Activated naive CD4-positive, alpha-beta T cell (primary cell): ENCODE measurements at places on chromosomes 2 and 18.

DNA sequence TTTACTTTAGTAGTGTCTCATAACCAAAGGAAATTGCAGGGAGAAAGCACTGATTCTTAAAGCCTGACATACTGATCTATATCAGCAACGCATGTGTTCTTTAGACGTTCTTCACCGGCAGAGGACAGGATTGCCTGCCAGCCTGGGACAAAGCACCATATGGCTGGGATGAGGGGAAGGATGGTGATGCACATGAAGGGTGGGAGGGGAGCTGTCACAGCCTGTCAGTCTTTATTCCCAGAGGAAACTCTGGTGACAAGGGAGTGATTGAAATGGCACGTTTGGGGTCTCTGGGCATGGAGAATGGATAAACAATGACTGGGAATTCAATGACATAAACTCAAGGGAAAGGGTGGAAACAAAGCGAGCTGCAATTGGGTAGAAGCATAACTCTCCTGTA is 808.1 kb downstream of the DCC start:
- no peak for DNase-seq

GRCh38 chr2:227377467-227378351 is 1.4 kb downstream of the TM4SF20 start:
- no peak for DNase-seq

GRCh38 chr2:60998628-60999545 is 18.6 kb upstream of the PEX13 start:
- DNase-seq: no peak

GRCh38 chr2:37232131-37232933 is 874 bp downstream of the NDUFAF7 start:
- no peak for DNase-seq

DNA sequence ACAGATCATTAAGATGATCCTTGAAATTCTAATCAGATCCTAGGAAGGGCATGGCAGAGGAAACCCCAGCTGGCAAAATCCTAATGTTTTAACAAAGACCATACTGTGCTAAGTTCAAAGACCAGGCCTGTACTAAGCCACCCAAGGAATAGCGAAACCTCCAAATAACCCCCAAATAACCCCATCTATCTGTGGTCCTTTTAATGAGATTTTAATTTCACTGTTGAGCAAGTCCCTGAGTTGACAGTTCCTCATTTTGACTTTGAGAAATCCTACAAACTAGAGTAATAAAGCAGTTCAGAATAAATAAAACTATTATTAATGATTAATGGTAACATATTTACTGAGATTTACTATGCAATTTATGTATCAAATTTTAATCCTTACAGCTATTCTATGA is 259.8 kb downstream of the STK39 start:
- DNase-seq: no peak

DNA sequence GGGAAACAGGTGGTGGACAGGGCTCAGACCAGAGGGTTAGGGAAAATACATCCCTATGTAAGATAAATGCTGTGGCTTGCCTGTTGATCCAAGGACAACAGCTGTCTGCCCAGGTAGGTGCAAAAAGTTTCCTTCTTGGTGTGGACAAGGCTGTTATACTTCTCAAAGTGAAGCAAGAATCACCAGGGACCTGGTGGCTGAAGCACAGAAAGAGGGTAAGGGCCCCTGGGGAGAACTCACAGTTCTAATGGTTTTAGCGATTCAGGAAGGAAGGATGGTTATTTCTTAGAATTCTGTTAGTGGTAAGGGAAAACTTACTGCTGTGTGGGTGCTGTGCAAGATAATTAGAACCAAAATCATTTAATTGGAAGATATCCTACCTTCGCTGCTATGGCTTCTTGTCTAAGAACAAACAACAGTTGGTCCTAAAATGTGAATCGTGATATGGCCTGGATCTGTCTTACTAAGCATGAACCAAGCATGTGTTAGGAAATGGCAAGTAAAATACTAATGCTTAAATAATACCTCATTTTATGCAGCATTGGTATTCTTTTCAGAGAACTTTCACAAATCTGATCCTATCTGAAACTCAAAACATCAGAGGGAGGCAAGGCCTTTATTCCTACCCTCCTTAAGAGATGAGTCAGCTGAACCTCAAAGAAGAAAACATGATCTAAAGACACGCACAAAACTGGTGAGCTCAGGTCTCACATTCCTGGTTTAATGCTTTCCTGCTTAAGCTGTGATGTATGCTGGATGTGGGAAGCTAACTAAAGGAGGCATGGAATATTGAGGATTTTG is 159.2 kb upstream of the THUMPD2 start:
- no peak for DNase-seq

- DNase-seq: no peak
Measured at GRCh38 chr2:71235930-71236587, 9.2 kb upstream of the PAIP2B start.

DNA sequence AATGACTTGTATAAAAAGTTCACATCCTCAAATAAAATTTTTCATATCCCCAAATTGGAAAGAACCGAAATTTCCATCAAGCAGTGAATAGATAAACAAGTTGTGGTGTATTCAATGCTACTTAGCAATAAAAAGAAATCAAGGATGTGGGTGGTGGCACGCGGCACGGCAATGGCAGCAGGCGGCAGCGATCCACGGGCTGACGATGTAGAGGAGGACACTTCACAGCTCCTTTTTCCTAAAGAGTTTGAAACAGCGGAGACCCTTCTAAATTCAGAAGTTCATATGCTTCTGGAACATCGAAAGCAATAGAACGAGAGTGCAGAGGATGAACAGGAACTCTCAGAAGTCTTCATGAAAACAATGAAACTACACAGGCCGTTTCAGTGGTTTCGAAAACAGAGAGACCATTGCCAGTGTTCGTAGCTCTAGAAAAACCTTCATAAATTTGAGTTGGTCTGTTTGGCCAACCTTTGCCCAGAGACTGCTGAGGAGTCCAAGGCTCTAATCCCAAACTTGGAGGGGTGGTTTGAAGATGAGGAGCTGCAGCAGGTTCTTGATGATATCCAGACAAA is 9.8 kb upstream of the IL36A start:
- DNase-seq: peak; percentile 10

DNA sequence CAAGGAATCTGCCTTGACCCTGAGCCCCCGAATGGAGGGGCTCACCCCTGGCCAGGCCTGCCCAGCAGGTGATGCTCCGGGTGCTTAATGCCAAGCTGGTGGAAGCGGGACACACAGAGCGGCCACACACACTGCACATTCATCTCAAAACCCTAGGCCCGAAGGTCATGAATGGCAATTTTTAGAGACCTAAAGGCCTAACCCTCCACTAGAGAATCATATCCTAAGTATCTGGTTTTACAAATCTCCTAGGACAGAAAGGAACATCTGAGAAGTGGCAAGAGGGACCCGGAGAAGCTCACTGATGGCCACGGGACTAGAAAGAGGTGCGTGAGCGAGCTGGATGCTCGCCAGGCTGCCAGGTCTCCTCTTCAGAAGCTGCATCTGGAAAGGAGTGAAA is 38.3 kb downstream of the ST3GAL5 start:
- no peak for DNase-seq

- DNase-seq: no peak
Measured at GRCh38 chr18:7520200-7520785, 46.8 kb upstream of the PTPRM start.

DNA sequence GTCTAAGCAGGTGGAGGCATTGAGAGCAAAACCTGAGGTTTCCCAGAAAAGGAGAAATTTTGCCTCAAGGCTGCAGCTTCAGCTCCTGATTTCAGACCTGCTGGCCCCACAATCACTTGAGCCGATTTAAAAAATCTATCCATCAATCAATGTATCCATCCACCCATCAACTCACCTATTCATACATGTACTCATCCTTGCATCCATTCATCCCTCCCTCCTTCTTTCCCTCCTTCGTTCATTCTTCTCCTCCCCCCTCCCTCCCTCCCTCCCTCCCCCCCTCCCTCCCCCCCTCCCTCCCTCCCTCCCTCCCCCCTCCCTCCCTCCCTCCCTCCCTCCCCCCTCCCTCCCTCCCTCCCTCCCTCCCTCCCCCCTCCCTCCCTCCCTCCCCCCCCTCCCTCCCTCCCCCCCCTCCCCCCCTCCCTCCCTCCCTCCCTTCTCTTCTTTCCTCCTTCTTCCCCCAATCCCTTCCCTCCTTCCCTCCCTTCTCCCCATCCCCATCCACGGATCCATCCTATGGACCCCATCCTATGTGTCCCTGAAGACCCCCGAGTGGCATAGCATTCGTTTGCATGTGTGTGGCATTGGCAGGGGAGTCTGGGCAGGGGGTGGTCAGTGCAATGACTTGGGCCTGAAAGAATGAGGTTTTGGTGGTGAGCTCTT is 6.1 kb upstream of the PXDN start:
- DNase-seq: no peak

GRCh38 chr2:226439337-226439736 is 360.3 kb downstream of the IRS1 start:
- DNase-seq: no peak
